ENCODE measurements at places on chromosomes 12 and 14. TPM values are rescaled to one million over a fixed set of nuclear protein-coding genes. Genes with fewer than 3 reads are reported as not detected.

DNA sequence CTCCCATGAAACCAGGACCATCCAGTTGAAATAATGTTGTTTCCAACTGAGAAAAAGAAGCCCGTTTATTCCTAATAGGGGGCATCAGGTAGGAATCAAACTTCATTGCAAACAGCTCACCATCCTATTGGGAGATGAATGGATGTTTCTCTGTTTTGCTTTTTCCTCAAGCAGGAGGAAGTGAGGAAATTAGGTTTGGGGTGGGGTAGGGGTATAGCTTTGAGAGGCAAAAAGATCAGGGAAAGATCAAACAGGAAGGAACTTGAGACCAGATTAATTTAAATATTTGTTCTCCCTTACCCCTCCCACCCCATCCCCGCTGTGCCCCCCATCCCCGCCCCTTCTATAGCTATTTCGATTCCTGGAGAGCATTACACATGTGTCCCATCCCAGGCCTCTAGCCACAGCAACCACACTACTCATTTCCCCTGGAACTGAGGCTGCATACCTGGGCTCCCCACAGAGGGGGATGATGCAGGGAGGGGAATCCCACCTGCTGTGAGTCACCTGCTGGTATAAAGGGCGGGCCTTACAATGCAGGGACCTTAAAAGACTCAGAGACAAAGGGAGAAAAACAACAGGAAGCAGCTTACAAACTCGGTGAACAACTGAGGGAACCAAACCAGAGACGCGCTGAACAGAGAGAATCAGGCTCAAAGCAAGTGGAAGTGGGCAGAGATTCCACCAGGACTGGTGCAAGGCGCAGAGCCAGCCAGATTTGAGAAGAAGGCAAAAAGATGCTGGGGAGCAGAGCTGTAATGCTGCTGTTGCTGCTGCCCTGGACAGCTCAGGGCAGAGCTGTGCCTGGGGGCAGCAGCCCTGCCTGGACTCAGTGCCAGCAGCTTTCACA, at the start of gene IL23A:
TSS of gene IL23A (plus strand) at position 577 of the 850 bp plus-strand sequence. CDS start at position 738, 161 bp downstream.
- no peak for DNase-seq

- no peak for DNase-seq
Observed at GRCh38 chr14:100138082-100138787, 21.2 kb downstream of the DEGS2 start.

DNA sequence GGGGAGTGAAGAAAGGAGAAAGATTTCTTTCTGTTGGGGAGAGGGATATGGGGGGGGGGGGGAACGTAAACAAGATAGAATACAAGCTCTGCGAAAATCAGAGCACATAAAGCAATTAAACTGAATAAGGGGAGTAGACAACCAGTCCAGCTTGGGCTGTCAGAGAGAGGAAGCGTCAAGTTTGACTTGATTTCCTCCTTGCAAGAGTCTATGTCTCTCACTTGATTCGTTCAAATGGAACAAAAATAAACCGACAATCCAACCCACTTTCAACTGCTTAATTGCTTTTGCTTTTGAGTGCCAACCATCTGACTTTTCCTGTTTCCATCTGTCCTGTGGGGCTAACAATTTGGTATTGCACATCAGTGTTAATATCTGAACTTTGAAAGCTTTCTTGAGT, 942 bp downstream of the SYT1 start:
- no peak for DNase-seq

DNA sequence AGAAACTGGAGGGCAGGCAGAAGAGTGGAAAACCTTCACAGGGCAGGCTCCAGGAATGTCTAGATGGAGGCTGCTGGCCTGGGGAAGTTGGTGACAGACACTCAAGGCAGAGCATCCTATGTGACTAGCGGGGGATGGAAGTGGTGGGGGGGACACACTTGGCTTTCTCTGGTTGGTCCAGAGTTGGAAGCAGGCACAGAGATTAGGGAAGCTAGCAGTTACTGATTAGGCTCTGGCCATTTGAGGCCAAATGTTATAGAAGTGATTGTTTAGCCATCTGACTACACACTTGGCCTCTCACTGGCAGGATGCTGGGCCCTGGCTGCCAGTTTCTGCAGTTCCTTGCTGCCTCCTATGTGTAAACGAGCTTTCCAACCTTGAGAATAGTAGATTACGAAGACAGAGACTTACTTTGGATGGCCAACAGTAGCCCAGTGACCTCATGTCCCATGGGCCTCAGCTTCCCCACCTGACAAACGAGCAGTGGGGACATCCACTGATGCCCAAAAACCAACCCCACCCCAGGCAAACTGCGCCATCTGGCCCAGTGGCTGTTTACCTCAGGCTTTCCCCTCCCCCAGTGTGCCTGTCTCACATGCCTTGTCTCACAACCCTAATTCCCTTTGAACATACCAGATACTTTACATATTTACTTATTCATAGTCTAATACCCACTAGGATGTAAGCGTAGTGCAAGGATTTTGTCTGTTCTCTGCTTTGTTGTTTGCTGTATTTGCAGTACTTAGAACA, 102.7 kb downstream of the PAPLN start:
- DNase-seq, result no peak

The DPF3 gene
- total RNA-seq, result 28.7 TPM
